Aorta (tissue), 5 donors: ENCODE measurements at places on chromosomes 11 and 22. TPM values are rescaled to one million over a fixed set of nuclear protein-coding genes. Genes with fewer than 3 reads are reported as not detected.
A peak's percentile ranks its signal among the peaks of the same experiment; 100 is the strongest.

The OR4C12 gene
- not detected for total RNA-seq

GRCh38 chr22:30301995-30302809 is 12.9 kb upstream of the CASTOR1 start:
- DNase-seq: no peak

The WBP2NL gene
- 0.81 TPM for total RNA-seq

- no peak for DNase-seq
Observed at GRCh38 chr11:44775985-44776446, 49.3 kb downstream of the TSPAN18 start.

The ATG16L2 gene
- 31.1 TPM for total RNA-seq

The FGF19 gene
- not detected for total RNA-seq

DNA sequence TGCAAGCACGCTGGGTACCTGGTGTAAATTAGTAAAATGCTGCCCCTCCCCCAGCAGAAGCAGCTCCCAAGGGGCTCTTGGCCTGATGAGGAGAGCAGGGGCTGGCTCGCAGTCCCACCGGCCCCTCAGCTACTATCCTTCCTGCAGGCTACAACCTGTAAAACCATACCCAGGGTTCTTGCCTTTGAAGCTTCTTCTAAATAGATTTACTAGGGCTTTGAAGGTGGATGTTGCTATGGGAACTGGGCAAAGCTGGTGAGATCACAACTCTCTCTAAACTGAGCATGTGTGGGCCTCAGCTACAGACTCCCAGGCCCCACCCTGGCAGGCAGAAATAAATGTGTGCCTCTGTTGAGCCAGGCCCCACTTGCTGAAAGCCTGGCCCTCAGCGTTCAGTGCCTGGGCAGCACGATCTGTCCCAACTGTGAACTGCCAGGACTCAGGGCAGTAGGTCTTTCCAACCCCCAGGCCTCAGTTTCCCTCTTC is 18.5 kb downstream of the CD5 start:
- peak; percentile 51 for DNase-seq

DNA sequence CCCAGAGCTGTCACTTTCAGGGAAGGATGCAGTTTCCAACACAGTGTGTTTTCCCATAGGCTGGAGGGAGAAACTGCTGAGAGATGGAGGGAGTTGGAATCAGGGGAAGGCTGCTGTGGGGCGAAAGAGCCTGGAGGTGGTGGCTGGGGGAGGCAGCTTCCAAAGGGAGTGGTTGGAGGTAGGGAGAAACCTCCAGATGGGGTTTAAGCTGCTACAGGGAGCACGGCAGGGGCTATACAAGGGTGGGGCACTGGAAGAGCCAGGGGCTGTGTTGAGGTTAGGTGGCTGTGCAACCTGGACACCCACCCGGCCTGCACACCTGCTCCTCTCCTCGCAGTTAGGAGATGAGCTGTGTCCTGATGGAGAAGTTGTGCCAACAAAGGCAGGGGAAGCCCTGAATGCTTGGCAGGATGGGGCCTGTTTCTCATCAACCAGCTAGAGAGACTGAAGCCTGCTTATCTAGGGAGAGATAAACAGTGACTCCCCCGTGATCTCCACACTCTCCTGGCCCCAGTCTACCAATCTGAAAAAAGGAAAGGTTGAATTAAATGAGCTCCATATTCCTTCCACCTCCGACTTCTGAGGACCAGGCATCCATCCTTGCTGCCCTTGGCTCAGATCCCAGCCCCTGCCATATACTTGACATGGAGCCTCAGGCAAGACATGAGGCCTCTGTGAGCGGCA is 3.6 kb upstream of the SLCO2B1 start:
- DNase-seq: no peak

GRCh38 chr11:36122671-36123070 is 166.6 kb downstream of the COMMD9 start:
- DNase-seq: no peak

The SLN gene
- total RNA-seq: 1.0 TPM

DNA sequence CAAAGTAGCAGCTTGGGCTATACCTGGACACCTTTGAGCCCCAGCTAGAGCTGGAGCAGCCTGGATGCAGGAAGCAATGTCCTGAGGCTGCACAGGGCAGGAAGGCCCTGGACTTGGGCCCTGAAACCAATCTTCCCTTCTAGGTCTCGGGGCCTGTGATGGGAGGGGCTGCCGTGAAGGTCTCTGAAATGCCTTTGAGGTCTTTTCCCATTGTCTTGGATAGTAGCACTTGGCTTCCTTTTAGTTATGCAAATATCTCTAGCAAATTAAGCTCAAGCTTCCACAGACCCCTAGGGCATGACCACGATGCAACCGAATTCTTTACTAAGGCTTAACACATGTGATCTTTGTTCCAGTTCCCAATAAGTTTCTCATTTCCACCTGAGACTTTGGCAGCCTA is 40.0 kb downstream of the LINC01488 start:
- peak; percentile 9 for DNase-seq

The RTCB gene
- 50.0 TPM for total RNA-seq

GRCh38 chr11:19651653-19652052 is 61.0 kb upstream of the NAV2 start:
- no peak for DNase-seq

The VPREB3 gene
- 0.69 TPM for total RNA-seq

DNA sequence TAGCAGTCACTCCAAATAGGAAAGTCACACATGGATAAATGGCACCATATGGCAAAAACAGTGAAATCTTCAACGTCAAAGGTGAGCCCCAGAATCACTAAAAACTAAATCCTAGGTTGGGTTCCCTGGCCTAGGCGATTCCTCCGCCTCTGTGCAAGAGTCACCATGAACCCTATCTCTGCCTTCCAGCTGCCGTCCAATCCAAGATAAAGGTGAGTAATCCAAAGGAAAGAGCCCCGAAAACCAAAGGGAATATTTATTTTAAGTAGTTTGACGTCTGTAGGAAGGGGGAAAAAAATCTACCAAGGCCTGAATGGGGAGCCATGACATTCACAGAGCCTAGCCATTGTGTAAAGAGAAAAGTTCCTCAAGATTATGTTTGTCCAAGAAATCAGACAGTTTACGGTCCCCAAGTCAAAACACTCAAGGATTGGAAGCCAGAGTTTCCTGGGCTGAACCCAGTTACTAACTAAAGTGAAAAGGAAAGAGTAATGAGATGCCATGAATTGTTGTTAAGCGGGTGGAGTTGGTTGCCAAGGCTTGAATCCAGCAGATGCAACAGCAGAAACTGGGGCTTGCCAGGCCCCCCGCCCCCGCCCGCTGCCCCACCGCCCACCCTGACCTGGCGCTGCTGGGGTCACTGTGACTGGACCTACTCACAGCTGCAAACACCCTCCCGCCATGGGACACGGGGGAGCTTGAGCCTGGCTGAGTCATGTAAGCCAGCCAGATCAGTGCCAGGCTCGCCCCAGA is 39.7 kb upstream of the ETS1 start:
- no peak for DNase-seq

DNA sequence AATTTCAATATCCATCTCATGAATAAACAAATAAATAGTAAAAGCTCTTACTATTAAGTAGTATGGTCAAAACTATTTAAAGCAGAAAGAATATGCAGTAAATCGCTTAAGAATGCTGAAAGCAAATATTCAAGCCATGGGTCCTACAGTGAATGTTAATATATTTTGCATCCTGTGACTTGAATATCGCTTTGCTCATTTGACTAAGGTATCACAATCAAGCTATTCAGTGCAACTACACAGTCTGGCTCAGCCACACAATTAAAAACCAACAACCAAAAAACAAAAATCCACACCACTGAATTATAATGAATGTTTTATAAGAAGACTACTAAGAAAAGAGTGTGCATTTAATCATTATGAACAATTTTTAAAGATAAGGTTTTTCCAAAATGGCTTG is 45.3 kb downstream of the RAB6A start:
- DNase-seq: no peak

- DNase-seq: no peak
Observed at GRCh38 chr11:66476841-66477251, 3.4 kb upstream of the DPP3 start.

GRCh38 chr11:110409174-110409573 is 20.6 kb upstream of the FDX1 start:
- no peak for DNase-seq

- DNase-seq: no peak
Observed at GRCh38 chr22:38191055-38191454, 9.4 kb upstream of the PLA2G6 start.

The GLYATL2 gene
- not detected for total RNA-seq

DNA sequence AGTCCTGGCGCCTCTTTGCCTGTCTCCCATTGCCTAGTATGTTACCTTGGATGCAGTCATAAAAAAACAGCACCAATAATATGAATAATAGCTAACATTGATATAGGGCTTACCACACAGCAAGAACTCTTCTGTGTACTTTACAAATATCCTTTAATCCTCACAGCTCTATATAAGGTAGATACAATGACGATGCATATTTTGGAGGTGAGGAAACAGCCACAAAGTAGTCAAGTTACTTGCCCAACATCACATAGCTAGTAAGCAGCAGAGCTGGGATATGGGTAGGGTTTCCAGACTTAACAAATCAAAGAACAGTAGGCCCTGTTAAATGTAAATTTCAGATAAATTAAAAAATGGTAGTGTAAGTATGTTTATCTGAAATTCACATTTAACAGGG is 128.8 kb downstream of the ST3GAL4 start:
- DNase-seq: no peak

DNA sequence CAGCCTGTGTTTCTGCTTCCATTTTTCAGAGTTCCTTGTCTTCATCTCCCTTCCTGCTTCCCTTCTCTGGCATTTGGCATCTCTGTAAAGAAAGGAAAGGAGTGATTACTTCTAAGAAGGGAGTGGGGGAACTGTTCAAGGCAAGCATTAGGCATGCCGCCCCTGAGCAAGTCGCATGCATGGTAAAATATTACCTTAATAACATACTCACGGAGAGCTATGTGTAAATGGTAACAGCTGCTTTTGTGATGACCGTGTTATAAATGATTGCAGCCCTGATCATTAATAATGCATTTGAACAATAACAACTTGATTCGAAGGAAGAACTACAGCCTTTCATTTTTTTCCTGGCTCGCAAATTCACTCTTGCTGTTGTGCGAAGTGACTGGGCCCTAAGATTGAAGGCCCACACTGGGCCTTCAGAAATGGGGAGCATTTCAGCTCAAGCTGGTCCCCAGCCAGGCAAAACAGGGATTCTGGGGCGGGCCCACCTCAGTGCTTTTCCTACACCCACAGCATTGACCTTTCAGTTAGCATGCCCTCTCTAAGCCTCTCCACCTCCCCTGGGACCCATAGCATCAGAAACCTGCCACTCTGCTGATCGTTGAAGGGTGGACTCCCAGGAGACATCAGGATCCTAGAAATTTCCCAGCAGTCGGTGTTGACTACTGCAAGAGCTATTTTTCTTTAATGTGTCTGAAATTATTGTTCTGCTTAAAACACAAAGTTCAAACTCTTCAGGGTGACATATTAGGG is 263.0 kb upstream of the CADM1 start:
- DNase-seq: no peak

- no peak for DNase-seq
Observed at GRCh38 chr11:26621132-26621531, 49.1 kb upstream of the MUC15 start.

DNA sequence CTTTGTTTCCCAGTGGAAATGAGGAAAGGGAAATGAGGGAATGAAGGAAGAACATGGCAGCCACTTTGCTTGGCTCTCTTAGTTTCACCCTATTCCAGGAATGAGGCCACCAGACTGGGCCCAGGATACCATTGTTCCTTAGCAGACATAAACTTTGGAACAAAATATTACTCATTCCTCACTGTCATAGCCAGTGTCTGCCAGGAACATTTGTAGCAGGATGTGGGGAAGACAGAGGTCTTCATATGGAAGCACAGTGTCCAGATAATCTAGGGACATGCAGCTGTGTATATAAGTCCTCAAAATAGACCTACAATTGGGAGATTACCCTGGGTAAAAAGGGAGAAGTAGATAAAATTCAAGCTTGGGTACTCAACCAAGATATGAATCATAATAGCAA is 15.2 kb upstream of the FUT4 start:
- no peak for DNase-seq

GRCh38 chr11:101862391-101863233 is 52.2 kb upstream of the CEP126 start:
- no peak for DNase-seq

DNA sequence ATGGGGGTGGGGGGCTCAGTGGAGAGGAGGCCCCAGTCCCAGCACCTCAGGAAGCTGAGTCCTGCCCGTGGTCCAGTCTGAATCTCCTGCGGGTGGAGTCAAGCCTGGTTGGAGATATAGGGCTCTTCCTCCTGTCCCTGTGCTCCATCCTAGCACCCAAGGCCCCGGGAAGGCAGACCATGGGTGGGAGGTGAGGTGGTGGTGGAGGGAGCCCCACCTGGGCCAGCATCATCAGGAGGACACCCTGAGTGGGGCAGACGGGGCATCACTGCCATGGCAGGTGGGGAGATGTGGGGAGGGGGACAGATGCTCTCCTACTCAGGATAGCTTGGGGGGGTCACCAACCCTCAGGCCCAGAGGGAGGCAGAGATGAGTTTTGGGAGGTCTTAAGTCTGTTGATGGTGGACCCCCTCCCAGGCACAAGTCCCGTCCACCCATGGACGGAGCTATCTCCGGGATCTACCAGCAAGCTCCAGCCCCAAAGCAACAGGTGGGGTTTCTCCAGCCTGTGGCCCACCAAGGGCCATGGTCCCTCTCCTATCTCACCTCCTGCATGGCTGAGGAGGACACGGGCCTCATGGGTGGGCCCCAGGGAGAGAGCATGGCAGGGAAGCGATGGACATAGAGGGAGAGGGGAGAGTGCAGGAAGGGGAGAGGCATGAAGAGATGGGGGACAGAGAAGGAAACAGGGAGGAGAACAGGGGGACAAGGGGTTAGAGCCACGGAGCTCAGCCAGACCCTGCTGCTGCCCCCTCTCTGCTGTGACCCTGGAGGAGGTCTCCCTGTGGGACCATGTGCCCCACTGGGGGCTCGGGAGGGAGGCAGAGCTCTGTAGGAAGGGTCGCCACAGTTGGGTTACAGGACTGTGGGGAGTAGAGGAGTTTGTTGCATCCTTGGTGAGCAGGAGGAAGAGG is 1.3 kb downstream of the MRGPRE start:
- DNase-seq: peak; percentile 29

DNA sequence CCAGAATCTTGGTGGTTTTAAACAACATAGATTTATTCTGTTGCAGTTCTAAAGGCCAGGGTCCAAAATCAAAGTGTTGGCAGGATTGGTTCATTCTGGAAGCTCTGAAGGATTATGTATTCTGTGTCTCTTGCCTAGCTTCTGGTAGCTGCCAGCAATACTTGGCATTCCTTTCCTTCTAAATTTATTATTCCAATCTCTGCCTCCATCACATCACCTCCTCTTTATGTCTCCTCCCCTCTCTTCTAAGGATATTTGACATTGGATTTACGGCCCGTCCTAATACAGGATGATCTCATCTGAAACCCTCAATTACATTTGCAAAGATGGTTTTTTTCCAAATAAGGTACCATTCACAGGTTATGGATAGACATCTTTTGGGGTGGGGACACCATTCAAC is 186.5 kb downstream of the SBF2 start:
- DNase-seq: no peak
